ENCODE measurements at places on chromosomes 1 and 21.

DNA sequence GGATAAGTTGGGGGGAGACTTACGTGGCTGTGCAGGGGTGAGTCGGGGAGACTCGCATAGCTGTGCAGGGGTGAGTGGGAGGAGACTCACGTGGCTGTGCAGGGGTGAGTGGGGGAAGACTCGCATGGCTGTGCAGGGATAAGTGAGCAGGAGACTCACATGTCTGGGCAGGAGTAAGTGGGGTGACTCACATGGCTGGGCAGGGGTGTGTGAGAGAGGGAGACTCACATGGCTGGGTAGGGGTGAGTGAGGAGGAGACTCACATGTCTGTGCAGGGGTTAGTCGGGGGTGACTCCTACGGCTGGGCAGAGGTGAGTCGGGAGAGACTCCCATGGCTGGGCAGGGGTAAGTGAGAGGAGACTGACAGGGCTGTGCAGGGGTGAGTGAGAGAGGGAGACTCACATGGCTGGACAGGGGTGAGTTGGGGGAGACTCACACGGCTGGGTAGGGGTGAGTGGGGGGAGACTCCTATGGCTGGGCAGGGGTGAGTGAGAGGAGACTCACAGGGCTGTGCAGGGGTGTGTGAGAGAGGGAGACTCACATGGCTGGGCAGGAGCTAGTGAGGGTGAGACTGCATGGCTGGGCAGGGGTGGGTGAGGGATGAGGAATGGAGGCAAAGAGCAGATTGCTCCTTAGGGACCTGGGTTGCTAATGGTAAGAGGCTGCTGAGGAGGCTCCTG is 56.0 kb upstream of the ABCG1 start:
- DNase-seq = peak; percentile 21

GRCh38 chr1:215772151-215772550 is 205.0 kb downstream of the KCTD3 start:
- no peak for DNase-seq

- DNase-seq = no peak
These were observed 352.5 kb downstream of the ZNF326 start for GRCh38 chr1:90347366-90347765.

- peak; percentile 35 for DNase-seq
These were observed 4.6 kb downstream of the COL9A2 start for GRCh38 chr1:40312238-40313205.

DNA sequence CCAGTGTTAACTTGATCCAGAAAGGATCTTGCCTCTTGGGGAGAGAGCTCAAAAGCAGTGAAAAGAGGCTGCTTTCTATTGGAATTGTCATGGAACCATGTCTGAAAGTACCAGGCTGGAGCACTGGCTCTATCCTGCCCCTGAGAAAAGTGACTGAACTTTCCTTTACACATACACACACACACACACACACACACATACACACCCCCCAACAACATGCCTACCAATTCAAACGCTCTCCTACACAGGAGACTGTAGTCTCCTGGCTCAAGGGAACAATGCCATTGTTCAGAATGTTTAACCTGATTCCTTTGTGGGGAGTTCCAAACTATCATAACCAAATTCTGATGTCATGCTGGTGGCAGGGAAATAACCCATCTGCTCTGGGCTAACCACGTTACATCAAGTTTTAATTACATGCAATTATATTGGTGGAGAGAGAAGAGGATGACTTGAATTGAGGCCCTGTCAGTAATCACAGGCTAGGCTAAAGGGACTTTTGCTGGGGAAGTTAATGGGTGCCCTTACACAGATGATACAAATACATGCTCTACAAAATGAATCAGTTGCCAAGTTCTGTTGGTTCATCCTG is 52.3 kb upstream of the DUSP10 start:
- DNase-seq = no peak

DNA sequence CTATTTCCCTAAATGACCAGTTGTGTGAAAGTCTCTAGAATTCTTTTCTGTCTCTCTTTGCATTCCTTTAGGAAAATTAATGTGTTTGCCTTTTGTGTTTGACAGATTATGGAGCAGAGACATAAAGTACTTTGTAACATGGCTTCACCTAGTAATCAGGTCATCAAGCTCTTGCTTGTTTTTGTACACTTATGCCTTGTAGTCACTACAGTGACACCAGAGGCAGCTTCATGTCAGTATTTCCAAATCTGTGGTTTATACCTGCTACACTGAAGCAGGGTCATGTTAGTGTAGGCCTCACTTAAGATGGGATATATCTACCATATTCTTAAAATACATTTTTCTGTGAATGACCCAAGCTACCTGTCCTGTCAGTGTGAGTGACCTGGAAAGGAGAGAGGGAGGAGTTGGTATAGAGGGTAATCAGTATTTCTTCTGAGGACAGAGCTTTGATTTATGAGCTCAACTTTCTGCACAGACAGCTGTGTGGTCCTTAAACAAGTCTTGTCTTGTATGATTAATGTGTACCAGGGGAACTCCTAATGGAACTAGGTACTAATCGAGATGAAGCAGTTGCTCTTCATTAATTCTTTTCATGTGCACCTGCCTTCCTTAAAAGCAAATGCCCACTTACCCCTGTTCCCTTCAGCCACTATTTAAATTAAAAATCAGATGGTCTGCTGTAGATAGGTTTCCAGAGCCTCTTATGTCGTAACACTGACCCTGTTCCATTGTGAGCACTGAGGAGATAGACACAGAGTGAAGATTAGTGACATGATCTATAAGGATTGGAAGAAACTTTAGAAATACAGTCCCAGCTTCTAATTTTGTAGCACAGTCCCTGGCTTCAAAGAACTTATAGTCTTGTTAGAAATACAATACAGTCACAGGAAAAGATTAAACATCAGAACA is 45.7 kb downstream of the MACO1 start:
- DNase-seq = no peak

GRCh38 chr1:236065509-236066005 is 667 bp upstream of the NID1 start:
- DNase-seq = no peak

GRCh38 chr1:183936009-183936408 is 101.5 kb downstream of the COLGALT2 start:
- no peak for DNase-seq

All from CD4-positive, alpha-beta T cell treated with Interleukin-17A for 4 hours (primary cell).